Inflammatory macrophage treated with lipopolysaccharide for 1 hour (primary cell): ENCODE measurements at places on chromosomes 16 and 17.

GRCh38 chr16:49556606-49557446 is 183.2 kb downstream of the C16orf78 start:
- no peak for DNase-seq

- no peak for DNase-seq
These were observed 40.2 kb downstream of the MAF start for GRCh38 chr16:79560318-79560717.

GRCh38 chr17:68290268-68290954 is 516 bp downstream of the SLC16A6 start:
- peak; percentile 39 for DNase-seq

DNA sequence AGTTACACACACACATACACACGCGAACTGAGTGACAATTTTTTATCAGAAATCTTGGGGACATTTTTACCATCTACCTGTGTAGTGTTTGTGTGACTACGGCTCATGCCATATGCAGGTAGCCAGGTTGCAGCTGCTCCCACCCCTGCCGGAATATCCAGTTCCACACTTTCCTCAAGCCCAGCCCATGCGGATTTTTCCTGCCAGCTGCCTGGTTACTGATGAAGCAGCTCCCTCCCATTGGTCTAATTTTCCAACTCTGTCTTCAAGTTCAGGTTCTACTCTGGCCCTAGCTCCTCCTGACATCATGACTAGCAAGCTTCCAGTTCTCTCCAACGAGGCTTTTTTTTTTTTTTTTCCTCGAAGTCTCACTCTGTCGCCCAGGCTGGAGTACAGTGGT is 4.8 kb downstream of the GSG1L2 start:
- DNase-seq: no peak

DNA sequence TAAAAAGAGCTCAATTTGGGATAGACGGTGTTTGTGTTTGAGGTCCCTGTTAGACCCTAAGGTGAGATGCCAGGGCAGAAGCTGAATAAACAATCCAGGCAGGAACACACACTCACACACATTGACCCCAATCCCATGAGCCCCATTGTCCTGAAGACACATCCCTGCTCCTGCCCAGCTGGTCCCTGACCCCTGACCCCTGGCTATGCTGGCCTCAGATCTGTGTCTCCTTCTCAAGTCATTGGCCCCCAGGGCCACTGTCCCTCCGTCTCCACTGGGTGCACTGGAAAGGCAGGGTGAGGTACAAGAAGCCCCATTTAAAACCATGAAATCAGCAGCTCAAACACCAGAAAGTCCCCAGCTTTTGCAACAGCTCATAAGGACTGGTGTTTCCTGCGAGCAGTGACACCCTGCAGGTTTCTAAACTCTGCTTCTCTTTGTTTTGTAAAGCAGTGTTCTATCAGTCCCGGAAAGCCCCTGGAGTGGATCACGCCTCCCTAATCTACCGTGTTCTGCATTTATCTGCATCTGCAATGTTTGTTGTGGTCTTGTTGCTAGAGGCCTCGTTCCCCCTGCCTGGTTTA is 18.0 kb upstream of the ASGR2 start:
- DNase-seq: peak; percentile 98
